ENCODE measurements at places on chromosomes 4 and X.

GRCh38 chr4:149841686-149842085 is 26.0 kb upstream of the IQCM start:
- DNase-seq: no peak

DNA sequence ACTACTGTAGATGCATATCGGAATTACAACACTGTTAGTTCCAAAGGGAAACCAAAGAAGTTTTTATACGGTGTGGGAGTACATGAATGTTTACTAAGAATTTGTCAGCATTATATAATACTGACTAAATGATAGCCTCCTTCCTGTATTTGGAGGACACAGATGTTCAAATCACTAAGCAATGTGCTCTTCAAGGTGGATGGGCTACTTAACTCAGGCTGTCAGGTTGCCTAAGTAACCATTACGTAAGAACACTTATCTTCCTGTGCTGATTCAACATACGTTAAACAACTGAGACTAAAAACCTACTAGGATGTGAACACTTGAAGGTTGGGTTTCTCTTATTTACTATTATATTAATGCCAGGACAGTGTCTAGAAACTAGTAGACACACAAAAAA is 81.9 kb upstream of the HPGD start:
- DNase-seq: no peak

- DNase-seq: no peak
Observed at GRCh38 chr4:85431156-85431555, 43.8 kb upstream of the ARHGAP24 start.

DNA sequence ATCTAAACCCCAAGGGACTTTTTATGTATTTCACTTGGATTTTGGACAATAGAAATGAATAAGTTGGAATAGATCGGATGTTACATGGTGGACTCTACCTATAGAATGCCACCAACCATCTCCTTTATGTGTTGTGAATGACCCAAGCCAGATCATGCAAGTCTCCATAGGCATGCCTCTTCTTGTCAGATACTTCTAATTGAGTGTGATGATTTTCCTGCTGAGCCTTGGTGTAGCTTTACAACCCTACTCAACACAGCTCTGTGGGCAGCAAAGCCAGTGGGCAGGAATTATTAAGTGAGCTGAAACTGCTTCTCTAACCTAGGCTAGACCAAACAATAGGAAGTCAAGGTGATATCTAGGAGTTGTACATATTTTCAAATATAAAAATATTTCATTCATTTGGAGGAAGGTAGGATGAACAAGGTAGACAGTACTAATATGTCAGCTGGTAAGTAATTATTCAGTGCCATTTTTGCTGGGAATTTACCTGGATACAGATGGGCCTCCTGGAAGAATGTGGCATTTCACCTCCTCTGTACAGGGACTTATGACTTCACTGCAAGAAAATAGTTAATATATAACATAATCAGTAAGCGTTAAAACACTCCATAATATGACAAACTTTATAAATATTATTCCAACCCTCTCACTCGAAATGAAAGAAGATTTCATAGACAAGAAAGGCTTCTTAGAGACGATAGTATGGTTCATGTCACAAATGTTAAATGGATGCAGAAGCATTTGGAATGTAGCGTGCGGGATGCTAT is 298.0 kb upstream of the FAT1 start:
- DNase-seq: no peak
